Activated CD8-positive, alpha-beta memory T cell treated with anti-CD3 and anti-CD28 coated beads for 48 hours (primary cell): ENCODE measurements at places on chromosomes 3 and 15.

- DNase-seq: no peak
Observed at GRCh38 chr3:34305266-34305665, 506.8 kb downstream of the PDCD6IP start.

- DNase-seq: no peak
Observed at GRCh38 chr3:122903171-122903570, 108.3 kb downstream of the SLC49A4 start.

DNA sequence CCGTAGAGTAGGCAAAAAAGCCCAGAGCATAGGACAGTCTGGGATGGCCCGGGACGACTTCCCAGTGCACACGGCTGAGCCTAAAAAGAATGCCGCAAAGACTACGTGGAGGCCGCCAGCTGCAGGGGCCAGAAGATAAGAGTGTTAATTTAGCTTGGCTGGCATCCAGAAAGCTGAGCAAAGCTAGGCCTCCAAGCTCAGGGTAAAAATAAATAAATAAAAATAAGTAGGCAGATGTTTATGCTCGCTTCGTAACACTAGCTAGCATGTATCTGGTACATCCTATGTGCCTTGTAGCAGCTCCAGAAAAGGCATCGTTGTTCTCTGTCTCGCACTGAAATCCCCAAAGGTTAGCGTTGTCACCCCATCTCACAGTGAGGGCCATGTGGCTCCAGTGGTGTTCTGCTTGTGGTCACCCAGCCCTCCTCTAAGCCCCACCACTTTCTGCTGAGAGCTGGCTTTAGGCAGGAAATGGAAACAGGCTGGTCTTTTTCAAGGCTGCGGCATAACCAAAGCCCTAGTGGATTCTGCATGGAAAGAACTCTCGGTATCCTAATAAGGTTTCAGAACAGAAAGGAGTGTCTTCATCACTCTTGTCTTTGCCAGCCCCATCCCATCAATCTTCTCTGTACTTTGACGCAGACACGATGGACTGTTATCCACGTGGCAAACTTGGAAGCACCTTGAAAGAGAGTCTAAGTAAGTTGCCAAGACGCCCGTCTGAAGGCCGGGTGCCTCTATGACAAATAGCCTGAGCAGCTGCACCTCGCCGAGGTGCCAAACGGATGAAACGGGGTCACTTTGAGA is 58.1 kb upstream of the MEF2A start:
- DNase-seq: no peak

GRCh38 chr3:55454611-55455010 is 32.5 kb downstream of the WNT5A start:
- no peak for DNase-seq

GRCh38 chr3:122987736-122988319 is 39.7 kb downstream of the SEMA5B start:
- DNase-seq: no peak

- DNase-seq: no peak
Observed at GRCh38 chr3:20323307-20323927, 137.4 kb upstream of the SGO1 start.

DNA sequence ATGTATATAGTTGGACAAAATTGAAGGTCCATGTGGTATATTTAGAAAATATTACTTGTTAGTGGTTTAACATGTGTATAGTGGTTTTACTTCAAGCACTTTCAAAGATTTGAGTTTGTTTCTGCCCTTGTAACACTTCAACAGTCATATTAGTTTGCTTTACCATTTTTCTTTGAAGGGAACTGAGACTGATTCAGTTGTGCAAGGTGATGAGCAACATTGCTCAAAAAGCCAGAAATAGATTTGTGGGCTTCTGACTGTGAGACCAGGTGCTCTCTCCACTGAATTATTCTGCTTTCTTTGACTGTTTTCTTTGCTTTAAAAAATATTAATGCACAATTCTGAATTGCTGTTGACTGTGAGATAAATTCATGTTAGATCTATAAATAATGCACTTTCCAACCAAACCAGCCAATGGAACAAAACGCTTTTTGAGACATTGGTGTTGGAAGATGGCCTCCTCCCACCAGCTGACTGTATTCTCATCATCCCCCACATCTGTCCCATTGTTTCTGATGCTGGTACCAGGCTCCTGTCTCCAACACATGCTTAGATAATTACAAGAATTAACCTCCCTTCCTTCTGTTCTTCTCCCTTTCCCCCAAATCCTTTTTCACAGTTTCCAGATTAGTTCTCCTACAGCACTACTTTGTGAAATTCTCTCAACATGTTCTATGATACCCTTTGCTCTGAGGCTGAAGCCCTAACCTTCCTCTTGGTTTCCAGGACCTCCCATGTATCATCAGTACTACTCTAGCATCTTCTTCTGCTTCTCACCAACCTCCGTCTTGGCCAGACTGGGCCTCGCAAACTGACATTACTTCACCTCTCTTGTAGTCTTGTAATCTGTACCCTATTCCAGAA is 27.9 kb downstream of the PLCL2 start:
- no peak for DNase-seq

GRCh38 chr3:23648326-23648995 is 157.3 kb upstream of the UBE2E1 start:
- DNase-seq: no peak

DNA sequence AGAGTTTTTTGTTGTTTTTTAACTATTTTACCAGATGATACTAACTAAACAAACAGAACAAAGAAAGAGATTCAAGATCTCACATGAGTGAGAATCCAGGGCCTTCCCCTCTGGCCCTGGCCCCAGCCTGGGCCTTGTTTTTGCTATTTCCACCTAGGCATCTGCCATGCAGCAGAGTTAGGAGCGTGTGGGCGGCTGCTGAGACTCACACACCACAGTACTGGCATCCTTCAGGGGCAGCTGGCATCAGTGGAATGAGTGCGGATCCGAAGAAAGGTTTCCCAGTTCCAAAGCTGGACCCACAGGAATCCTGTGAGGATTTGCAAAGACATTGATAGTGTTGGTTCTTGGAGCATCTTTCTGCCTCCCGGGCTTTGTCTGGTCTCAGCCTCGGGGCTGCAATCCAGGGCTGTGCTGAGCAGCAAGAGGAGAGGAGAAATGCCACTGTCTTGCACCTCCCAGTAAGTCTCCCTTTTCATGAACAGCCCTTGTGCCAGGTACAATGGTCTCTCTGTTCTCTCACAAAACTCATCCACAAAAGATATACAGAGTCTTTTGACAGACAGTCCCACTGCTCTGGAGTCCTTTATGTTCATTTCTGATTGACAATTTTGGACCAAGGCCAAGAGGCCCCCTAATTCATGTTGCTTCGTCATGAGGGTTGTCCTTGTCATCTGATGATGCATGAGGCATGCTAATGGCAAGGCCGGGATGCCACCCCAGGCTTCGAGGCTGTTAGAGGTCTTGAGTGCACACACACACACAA is 46.6 kb downstream of the APH1B start:
- DNase-seq: no peak
